ENCODE measurements at places on chromosomes 6 and 20.

GRCh38 chr6:11320914-11321597 lies 88.6 kb upstream of the NEDD9 start:
- DNase-seq = no peak

DNA sequence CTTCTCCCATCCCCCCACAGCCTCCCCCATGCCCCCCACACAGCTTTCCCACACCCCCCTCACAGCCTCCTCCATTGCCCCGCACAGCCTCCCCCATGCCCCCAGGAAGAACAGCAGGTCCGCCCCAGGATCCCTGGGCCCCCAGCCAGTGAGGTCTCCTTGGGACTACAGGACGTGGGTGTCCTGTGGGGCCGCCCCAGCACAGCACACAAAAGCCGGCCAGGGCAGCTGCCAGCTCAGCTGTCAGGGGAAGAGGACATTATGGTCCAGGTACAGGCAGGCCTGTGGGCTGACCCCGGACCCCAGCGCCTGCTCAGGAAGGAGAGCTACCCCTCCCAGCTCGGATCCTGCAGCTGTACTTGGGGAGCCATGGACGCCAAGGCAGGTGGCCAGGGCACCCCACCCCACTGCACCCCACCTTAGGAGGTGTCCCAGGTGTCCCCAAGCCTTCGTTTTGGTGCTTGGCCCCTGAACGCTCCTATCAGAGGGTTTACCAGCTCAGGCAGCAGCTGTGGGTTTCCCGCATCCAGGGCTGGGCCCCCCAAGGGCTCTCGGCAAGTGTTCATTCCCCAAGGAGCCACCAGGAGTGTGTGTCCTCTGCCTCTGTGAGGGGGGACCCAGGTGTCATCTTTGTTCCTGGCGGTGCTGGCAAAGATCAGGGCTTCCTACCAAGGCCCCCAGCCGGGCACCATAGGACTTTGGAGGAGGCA lies 42.3 kb upstream of the GATA5 start:
- no peak for DNase-seq

DNA sequence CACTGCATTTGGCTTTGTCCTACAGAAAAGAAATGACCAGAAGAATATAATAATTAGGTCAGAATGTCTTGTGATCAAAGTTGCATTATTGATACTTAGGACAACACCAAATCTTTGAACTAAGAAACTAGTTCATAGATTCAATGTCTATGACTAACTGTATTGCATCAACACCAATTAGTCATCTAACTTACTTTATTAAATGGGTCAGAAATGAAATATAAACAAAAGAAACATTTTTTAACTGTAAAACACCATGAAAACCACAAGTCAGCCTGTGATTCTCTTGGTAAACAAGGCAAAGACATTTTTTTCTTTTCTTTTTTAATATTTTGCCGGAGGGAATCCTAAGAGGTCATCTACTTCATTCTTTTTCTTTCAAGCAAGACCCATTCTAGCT lies 114.1 kb upstream of the HDDC2 start:
- DNase-seq = no peak

DNA sequence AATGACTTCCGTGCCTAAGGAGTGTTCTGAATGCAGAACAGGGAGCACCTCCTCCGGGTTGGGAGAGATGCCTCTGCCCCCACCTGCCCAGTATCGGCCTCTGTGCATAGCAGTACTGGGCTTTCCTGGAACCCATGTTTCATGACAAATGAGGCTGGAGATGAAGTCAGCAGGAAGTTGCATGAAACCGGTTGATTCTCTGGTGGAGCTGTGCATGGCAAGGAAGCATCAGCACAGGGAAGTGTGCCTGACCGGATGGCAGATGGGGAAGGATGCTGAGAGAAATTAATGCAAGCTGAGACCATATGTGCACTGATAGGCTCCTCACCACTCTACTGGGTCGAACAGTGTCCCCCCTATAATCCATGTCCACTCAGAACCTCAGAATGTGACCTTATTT lies 155.5 kb downstream of the CDH26 start:
- no peak for DNase-seq

GRCh38 chr20:17874271-17875105 lies 94.1 kb downstream of the SNX5 start:
- no peak for DNase-seq

All from AG09319 (cell line).